ENCODE measurements at places on chromosomes 12 and 14. TPM values are rescaled to one million over a fixed set of nuclear protein-coding genes. Genes with fewer than 3 reads are reported as not detected.

The KRT82 gene
- total RNA-seq: not detected

The LGALS3 gene
- total RNA-seq: not detected

The MORN3 gene
- total RNA-seq: 1.2 TPM

The IQSEC3 gene
- total RNA-seq: 41.4 TPM

The RIPK3 gene
- not detected for total RNA-seq

The GLT8D2 gene
- not detected for total RNA-seq

The RNASE1 gene
- not detected for total RNA-seq

The ACSM4 gene
- not detected for total RNA-seq

The TAS2R14 gene
- total RNA-seq: 3.3 TPM

The SGPP1 gene
- total RNA-seq: 4.3 TPM

The OR6C2 gene
- not detected for total RNA-seq

The KIF26A gene
- total RNA-seq: 5.9 TPM

The GLI1 gene
- total RNA-seq: 2.3 TPM

The SP1 gene
- total RNA-seq: 34.8 TPM

The DENR gene
- total RNA-seq: 42.7 TPM

All from glutamatergic neuron (in vitro differentiated cells).